ENCODE measurements at places on chromosomes 5 and 9.
A peak's percentile ranks its signal among the peaks of the same experiment; 100 is the strongest.

GRCh38 chr5:58450018-58450417, 9.9 kb downstream of the PLK2 start:
- no peak for DNase-seq

GRCh38 chr9:91694081-91694870, 255.8 kb downstream of the ROR2 start:
- DNase-seq = no peak

DNA sequence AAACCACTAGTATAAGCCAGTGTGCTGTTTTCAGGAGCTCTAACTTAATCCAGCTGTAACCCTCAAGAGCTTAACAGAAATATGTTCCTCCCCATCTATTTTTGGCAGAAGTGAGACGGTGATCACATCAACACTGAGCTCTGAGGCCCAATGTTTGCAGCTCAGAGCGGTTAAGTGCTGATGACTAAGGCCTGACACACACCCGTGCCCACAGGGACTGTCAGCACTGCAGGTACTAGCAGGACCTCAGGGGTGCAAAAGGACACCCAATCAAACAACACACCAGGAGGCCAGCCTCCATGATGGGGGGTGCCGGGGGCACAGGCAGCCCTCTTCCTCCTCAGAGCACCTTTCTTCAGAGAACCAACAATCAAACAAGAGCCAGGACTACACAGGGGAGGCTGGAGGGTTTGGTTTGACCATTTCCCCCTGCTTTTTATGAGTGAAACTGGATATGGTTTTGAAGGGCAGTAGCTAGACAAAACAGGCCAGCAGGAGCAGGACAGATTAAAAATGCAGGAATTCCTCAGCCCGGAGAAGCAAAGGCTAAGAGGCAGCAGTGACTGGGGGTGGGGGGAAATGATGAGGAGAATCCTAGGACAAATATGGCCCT, 61.3 kb downstream of the RAPGEF1 start:
- peak; percentile 84 for DNase-seq

DNA sequence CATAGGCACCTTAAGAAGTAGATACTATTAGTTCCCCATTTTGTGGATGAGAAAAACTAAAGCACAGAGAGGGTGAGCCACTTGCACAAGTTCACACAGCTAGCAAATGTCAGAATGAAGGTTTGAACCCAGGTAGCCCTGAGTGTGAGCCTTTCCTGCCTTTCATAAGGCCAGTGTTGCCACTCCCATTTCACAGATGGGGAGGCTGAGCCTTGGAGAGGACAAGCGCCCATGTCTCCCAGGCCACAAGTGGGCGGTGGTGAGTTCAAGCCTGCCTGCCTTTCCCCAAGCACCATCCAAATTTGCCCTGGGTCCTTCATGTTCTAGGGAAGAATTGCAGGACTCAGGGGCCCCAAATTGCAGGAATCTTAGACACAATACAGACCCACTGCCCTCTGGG, 50.6 kb downstream of the LHX2 start:
- DNase-seq = no peak

- DNase-seq = no peak
Measured at GRCh38 chr5:116738239-116738614, 163.6 kb upstream of the SEMA6A start.

DNA sequence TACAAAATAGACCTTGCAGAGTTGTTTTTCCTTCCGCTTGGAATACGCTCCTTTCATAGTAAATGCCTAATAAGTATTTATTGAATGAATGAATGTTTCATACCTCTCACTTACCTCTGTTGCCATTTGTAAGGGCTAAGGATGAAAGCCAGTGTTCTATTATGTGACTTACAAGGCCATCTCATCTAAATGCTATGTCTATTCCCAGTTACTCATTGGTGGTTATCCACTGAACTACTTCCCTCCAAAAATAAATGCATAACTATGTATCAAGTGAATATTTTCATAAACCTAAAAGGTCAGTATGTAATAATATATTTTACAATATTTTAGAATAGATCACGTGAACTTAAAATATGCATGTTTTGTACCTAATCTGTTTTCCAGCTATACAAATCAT, 670.5 kb upstream of the RGMB start:
- DNase-seq = no peak

DNA sequence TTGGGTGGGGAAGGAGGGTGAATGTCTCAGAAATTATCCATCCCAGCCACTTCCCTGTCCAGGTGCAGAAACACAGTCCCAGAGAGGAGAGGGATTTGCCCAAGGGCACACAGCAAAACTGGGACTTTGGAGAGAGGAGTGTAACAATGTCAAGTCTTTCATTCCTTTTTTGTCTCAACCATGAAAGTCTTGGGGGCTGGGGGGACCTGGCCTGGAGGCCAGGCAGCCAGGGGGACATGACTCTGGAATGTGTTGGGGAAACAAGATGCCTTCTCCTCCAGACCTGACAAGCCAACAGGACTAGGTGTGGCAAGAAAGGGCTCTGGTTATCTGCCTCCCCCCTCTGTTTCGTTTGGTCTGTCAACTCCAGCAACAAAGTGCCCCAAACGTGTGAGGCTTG, 13.9 kb upstream of the HAND1 start:
- no peak for DNase-seq
